ENCODE measurements at places on chromosomes 2 and 18.
A peak's percentile ranks its signal among the peaks of the same experiment; 100 is the strongest.

GRCh38 chr2:24438106-24438505 lies 52.9 kb upstream of the NCOA1 start:
- DNase-seq: no peak

DNA sequence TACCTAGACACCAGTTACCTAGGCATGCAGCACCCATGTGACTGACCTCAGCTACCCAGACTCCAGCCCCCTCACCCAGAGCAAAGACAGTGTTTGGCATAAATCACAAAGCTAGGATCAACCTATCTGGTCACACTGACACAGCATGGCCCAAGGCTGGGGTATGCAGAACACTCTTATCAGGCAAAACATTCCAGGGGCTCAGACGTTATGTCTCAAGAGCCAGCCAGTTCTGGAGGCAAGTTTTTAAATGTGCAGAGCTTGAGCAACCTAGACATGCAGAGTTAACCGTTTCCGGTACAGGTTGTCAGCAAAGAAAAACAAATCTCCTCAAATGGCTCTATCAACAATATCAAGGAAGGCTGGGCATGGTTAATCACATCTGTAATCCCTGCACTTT lies 92.8 kb downstream of the AP1S3 start:
- no peak for DNase-seq

DNA sequence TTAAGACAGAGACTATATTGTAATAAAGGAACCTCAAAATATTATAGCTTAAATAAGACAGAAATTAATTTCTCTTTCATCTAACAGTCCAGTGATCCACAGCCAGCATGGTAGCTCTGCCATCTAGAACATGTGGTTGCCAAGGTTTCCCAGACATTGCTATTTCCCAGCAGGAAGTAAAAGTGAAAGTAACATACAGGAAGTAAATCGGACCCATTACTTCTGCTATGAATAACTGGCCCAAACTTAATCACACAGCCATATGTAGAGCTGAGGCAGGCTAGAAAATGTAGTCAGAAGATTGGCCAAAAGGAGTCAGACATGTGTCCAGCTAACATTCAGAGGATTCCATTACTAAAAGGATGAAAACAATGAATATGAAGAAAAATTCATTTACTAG lies 71.0 kb downstream of the NOL4 start:
- DNase-seq: no peak

- DNase-seq: no peak
Measured at GRCh38 chr2:69734035-69734611, 7.8 kb upstream of the ANXA4 start.

- DNase-seq: peak; percentile 17
Measured at GRCh38 chr2:64913357-64913869, 75.8 kb upstream of the SLC1A4 start.

DNA sequence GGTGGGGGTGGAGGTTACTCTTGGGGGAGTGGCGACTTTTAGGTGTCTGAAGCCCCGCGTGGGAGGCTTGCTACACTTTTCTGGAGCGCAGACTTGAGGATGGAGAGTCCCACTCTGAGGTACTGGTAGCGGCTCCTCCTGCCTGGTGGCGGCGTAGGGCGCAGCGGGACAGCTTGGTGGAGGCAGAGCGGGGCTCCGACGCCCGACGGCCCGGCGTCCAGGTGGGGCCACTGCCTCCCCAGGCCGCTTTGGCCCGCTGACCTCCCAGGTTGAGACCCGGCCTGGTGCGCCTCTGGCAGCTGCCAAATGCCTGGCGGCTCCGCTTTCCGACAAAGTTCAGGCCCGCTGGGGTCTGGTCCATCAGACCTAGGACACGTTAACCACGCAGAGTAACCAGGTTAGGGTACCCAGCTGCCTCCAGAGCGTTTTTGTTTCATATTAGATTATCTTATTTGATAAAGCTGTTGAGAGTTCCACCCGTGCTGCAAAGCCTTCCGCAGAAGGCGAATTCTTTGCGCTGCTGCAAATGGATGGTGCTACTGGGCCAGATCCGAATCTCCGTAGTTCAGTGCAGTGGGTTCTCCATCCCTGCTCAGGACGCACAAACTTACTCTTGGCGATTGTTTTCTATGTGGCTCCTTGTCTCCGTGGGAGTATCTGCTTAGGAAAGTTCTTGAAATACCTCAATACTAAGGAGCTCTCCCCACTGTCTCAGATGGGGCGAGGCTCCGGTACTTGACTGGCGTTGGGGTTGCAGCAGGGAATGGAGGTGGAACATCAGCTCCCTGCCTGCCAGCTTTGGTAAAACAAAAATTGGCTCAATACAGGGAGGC lies 405.9 kb downstream of the XIRP2 start:
- DNase-seq: no peak

- no peak for DNase-seq
Measured at GRCh38 chr2:24214880-24215279, 40.0 kb downstream of the FAM228A start.

- DNase-seq: peak; percentile 37
Measured at GRCh38 chr18:62957885-62958472, 242.6 kb downstream of the PHLPP1 start.

- no peak for DNase-seq
Measured at GRCh38 chr18:48314690-48315089, 94.5 kb downstream of the ZBTB7C start.

- DNase-seq: peak; percentile 20
Measured at GRCh38 chr2:8518979-8519668, 162.7 kb upstream of the ID2 start.

DNA sequence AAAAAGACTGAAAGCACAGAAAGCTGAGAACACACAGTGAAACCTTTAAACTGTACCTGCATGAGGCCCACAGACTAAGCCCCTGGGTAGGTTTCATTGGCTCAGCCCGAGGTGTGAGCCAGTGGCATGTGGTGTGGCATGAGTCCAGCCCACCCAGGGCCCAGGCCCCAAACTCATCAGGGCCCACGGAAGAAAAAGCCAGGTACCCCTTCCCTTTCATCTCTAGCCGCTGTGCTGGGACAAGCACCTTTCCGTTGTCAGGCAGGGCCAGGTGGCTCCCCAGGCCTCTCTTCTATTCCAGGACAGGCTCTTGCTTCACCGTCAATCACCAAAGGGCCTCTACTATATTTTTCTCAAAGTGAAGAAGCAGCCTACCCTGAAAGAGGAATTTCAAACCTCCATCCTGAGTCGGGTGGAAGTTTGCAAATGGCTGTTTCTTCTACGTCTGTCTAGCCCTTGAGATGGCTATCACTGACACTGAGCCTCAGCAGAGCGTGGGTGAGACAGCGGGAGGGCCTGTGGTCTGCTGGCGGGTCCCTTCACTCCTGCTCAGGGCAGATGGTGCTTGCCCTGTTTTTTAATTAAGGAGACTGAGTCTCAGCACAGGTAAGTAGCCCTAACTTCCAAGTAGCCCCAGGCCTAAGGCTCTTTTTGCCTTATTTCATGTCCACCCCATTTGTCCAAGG lies 8.6 kb downstream of the DNAJB2 start:
- no peak for DNase-seq

- no peak for DNase-seq
Measured at GRCh38 chr2:126771094-126771493, 115.1 kb downstream of the GYPC start.

DNA sequence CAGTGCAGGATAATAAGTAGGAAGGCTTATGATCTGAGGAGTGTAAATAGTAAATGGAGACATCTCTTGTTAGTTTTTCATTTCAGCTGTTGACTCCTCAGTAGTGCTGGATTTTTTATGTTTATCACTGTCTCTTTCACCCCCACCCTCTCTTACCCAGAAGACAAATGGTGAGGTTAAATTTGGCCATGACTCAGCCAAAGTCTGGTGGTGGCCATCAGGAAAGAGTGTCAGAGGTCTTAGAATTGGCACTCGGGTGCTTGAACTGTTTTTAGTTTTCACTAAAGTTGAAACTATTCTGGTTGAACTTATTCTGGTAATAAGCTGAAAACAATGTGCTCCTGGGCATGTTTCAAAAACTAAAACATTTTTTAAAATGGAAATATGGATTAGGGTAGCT lies 123.3 kb downstream of the FHOD3 start:
- DNase-seq: no peak

GRCh38 chr2:8472545-8473323 lies 209.1 kb upstream of the ID2 start:
- DNase-seq: peak; percentile 30

Measured in CD4-positive, alpha-beta T cell treated with Interleukin-1 beta for 1 hour (primary cell).